ENCODE measurements at places on chromosomes 16 and 17.
A peak's percentile ranks its signal among the peaks of the same experiment; 100 is the strongest.

GRCh38 chr17:1053661-1054360 is 56.9 kb downstream of the TIMM22 start:
- no peak for DNase-seq

DNA sequence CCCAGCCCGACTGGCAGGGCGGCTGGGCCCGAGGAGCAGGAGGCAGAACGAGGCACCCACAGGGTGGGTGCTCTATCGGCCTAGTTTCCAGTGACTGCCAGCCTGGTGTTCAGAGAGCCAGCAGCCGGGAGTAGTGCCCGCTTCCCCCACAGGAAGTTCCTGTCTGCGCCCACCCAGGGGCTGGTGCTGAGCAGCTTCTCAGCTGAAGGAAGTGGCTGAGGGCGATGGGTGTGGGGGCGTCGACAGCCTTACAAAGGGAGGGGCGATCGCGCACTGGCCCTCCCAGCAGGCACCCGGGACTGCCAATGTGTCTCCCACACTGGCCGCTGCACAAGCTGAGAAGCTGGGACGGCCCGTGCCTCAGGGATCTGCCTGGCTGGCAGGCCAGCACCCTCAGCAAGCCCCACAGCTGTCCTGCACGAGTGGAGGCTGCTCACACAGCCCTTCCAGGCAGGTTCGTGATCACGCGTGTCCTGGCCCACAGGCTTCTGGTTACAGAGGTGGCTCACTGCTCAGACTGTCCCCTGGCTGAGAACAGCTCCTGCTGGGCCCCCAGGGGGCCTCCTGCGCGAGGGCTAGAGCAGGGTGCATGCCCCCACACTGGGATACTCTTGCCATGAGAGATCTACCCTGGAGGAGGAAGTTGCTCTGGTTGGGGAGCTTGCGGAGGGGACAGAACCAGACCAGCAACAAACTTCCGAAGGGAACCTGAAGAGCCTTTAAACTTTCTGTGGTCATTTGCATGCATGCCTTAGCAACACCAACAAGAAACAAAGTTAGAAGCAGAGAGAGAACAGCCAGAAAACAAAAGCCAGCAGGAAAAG is 2.5 kb downstream of the RNF166 start:
- no peak for DNase-seq

DNA sequence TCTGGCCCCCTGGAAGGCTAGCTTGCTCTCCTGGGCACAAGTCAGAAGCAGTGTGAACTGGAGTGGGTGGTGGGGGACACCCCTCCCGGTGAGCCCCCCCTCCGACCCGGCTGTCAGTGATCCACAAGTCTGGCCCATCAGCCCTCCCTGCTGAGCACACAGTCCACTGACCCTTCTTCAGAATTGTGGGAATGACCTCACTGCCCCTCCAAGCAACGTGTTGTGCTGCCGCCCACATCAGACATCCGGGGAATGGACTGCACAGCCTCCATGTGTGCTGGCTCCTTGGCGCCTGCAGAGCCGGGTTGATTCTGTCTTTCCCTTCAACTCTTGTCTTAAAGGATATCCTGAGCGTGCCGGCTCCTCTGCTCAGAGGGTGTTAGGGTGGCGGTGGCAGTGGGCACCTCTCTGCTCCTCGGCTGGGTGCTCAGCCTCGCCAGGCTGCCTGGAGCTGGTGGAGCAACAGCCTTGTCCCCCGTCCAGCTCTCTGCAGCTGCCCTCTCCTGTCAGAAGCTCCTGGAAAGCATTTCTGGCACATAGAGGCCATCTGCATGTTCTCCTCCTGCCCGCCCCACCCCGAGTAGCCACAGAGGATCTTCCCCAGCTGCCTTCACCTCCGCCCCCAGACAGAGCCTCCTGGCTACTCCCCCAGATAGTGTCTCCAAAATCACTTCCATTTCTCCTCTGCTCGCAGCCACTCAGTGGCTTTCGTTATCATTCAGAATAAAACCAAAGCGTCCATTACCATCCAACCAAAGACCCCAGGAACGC is 19.8 kb downstream of the NPTX1 start:
- DNase-seq = no peak

- no peak for DNase-seq
These were observed 684 bp downstream of the ZFP90 start for GRCh38 chr16:68539711-68540239.

GRCh38 chr17:40327735-40328385 is 18.9 kb downstream of the RARA start:
- DNase-seq = no peak

GRCh38 chr16:11743308-11744074 is 834 bp upstream of the TXNDC11 start:
- DNase-seq = no peak

- no peak for DNase-seq
These were observed 4.0 kb upstream of the METRNL start for GRCh38 chr17:83075270-83075880.

DNA sequence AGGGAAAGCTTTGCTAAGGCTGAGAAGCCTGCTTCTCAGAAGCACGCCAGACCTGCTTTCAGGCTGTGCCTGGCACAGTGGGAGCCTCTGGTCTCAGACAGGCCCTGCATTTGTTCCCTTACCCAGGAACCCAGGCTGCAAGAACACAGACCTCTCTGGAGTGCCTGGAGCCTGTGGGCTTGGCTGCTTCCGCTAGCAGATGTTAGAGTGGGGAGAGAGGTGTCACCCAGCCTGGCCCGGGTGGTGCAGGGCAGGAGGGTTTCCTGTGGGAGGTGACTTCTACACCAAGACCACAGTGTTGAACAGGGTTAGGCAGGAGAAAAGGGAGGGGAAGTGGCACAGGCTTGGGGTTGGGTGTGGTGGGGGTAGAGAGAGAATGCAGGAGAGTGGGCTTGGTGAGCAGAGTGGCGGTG is 35.8 kb upstream of the ADGRG1 start:
- peak; percentile 47 for DNase-seq

GRCh38 chr17:1755252-1755826 is 6.5 kb upstream of the SERPINF1 start:
- no peak for DNase-seq

DNA sequence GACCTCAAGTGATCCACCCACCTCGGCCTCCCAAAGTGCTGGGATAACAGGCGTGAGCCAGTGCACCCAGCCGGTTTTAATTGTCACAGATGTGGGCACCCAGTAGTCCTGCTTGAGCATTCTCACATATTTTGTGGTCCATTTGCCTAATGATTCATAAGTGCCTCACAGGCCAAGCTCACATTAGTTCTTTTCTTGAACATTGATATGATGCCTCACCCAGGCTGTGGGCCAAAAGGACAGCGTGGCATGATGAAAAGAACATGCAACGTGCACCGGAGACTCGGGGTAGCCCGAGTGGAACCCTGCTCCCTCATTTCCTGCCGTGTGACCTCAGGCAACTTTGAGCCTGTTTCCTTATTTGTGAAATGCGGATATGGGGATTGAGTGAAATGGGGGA is 181.9 kb downstream of the SNX29 start:
- no peak for DNase-seq

Measured in activated CD4-positive, alpha-beta T cell treated with anti-CD3 and anti-CD28 coated beads, Interleukin-2, amount 50 U/mL, for 24 hours (primary cell).